ENCODE measurements at places on chromosomes 1 and 21.

DNA sequence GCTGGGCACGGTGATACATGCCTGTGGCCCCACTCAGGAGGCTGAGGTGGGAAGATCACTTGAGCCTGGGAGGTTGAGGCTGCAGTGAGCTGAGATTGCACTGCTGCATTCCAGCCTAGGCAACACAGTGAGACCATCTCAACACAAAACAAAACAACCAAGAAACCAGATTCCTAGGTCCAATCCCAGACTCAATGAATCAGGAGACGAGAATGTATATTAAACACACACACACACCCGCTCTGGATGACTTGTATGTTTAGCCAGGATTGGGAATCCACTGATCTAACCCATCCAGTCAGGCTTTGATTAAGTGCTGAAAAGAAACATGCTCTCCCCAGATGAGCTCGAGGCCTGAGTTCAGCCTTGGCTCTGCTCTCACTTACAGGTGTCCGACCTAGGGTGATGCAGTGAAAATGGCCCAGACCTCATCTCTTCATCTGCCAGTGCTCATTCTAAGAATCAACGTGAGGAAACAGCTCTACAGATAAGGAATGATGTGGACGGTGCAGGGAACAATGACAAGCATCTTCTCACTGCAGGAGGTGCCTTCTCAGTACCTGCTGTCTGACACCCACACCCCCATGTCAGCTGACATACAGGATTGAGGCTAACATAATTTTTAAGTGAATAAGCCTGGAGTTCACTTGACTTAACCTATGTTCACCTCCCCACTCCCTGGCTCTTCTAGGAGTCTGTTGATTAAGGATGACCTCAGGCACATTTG lies 15.3 kb upstream of the SRSF4 start:
- DNase-seq: peak; percentile 81

- DNase-seq: no peak
These were observed 8.8 kb downstream of the TSEN15 start for GRCh38 chr1:184060316-184060715.

GRCh38 chr1:162366671-162367070 lies 10.0 kb downstream of the SPATA46 start:
- DNase-seq: no peak

DNA sequence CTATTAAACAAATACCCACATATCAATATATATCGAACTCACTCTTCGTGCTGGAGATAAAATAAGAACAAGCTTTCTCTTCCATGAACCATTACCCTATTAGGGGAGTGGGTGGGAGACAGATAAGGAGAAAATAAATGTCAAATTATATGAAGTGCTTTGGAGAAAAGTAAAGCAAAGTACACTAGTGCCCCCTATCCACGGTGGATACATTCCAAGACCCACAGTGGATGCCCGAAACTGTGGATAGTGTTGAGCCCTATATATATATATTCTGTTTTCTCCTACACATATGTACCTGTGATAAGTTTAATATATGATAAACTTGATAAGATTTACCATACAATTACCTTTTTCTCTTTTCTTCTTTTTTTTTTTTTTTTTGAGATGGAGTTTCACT lies 54.6 kb downstream of the FH start:
- DNase-seq: no peak

DNA sequence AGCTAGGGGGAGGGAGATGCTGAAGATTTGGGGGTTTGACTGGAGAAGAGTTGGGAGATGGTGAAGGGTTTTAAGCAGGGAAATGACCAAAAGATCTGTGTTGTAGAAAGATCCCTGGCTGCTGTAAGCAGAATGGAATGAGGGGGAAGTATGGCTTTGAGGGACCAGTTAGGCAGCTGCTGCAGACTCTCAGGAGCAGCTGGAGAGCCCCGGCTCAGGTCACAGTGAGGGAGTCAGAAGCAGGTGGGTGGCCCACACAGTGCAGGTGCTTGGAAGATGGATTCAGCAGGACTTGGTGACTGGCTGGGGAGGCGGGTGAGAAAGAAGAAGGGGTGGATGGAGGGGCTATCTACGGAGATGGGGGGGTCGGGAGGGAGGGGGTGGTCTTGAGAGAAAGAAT lies 35.7 kb downstream of the EDN2 start:
- no peak for DNase-seq

GRCh38 chr1:40396420-40396819 lies 22.9 kb downstream of the SMAP2 start:
- no peak for DNase-seq

DNA sequence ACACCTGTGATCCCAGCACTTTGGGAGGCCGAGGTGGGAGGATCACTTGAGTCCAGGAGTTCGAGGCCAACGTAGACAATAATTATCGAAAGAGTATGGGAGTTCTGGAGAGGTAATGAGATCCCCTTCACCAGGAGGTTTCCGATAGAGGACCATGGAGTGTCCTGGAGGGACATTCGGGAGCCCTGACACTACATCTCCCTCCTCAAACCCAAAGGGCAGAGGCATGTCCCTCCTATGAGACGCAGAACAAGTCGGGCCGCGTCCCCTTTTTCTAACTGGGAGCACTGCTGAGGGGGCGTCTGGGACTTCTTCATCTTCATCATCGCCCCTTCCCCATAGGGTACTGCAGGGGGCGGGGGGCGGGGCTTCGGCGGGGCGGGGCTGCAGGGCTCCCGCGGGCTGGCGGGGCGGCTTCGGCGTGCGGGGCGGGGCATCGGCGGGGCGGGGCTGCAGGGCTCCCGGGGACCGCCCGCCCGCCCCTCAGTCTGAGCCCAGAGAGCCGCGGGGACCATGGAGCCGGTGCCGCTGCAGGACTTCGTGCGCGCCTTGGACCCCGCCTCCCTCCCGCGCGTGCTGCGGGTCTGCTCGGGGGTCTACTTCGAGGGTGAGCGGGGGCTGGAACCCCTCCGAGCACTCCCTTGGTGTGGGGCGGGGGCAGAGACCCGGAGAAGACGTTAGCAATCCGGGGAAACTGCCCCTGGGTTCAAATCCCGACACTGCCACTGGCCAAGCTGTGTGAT lies at the start of gene THEMIS2:
TSS of gene THEMIS2 (plus strand) at position 486 of the 743 bp plus-strand sequence. CDS start at position 514, 28 bp downstream.
- no peak for DNase-seq

GRCh38 chr21:37199057-37199924 lies 67.8 kb downstream of the VPS26C start:
- DNase-seq: peak; percentile 60

GRCh38 chr1:29269382-29269781 lies 33.1 kb downstream of the PTPRU start:
- DNase-seq: no peak

- DNase-seq: no peak
These were observed 27.2 kb upstream of the EPS8L3 start for GRCh38 chr1:109790735-109791494.

DNA sequence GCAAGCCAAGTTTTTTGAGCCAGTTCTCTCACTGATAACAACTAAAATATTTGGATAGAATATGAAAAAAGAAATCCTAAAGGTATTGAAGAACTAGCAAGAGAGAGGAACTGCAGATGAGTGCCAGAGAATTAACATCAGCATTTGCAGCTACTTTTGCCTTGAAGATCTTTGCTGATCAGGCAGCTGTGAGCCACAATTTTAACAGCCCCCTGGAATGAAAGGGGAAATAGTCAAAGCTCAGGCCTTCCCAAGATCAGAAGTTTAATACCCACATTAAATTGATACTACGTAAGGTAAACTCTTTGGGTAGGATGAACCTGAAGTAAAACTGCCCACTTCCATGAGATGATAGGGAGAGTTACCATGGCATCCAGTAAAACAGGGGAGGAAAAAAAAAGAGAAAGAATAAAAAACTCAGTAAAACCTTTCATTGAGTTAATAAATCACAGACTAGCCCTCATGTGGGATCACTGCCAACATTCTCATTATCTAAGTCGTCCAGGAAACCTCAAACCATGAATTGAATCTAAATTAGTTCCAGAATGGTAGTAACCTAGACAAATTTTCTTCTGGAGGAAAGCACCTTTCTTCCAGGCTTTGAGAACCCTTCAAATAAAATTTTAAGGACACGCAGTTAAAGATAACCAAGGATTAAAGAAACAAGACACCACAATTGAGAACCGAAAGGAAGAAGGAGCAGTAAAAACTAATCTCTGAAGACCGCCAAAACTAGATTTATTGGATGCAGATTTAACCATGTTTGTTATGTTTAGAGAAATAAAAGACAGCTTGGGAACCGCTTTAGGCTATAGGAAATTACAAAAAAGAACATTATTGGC lies 28.3 kb downstream of the SCP2 start:
- DNase-seq: peak; percentile 54

DNA sequence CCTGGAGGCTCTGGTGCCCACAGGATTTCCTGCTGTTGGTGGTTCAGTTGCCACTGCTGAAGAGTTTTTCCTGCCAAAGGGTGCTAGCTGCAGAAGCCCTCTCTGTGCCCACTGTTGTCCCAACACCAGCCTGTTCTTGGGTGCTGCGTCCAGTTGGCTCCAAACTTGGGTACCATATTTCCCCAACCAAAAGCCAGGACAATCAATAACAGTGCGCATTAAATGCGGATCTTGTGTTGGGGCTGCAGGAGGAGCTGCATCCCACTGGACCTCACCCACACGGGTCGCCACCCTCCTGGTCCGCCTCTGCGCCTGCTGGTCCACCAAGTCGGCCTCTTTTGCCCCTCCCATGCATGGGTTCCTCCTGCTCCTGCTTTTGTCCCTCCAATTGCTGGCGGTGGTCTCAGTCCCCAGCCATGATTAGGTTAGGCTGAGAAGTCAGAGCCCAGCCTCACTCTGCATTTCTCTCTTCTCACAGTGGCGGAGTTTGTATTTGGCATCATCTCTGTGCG lies 9.8 kb downstream of the ABCG1 start:
- DNase-seq: no peak

- no peak for DNase-seq
These were observed 5.0 kb downstream of the FBXO2 start for GRCh38 chr1:11649237-11649623.

DNA sequence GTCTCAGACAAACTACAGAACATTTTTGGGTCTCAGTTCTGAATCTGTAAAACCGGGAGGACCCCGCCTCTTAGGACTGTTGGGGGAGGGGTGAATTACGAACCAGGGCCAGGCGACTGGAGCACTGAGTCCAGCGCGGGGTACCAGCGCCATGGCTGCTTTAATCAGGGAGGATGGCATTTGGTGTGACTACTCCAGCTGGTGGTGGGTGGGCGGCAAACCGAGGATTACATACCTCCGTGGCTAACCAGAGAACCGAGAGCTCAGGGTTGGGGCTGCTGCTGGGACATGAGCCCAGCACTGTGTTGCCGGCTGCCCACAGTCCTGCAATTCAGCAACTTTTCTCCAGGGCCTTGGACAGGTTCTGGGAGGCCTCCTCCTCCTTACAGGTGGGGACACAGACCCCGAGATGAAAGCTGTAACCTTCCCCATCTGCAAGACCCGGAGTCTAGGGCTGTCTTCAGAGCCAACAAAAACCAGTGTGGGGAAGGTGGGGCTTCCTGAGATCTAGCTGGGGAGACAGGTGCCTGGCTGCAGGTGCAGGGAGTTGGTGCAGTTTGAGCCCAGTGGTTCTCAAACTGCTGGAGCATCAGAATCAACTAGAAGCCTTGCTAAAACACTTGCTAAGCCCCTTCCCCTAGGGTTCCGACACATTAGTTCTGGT lies 273.5 kb downstream of the FOXD2 start:
- no peak for DNase-seq

DNA sequence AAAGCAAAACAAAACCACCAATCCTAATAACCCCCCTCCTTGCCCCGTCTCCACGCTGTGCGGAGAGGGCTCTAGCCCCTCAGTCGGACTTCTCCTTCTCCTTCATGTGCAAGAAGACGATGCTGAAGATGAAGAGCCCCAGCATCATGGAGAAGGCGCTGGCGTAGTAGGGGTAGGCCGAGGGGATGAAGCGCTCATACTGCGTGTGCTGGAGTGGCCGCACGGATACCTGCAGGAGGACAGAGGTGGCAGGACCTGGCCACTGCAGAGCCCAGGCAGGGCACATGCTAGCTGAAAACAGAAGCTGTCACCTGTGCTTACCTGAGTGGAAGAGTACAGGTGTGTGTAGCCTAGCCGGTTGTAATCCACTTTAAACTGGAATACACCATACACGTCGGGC lies 8.9 kb downstream of the DDOST start:
- no peak for DNase-seq

DNA sequence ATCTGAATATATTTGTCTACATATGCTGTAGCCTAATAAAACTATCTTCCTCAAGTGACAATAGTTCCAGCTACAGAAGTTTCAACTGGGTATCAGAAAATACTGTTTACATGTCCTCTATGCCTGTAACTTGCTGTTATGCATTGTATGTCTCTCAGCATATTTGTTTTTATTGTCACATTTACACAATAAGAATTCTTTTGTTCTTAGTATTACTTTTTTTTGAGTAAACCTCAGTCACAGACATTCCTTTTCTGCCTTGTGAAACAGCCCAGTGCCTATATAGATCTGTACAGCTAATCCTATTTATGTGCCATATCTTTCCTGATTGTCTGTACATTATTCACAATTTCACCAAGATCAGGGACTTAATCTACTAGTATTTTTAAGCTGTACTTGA lies 565.2 kb downstream of the NEGR1 start:
- no peak for DNase-seq

DNA sequence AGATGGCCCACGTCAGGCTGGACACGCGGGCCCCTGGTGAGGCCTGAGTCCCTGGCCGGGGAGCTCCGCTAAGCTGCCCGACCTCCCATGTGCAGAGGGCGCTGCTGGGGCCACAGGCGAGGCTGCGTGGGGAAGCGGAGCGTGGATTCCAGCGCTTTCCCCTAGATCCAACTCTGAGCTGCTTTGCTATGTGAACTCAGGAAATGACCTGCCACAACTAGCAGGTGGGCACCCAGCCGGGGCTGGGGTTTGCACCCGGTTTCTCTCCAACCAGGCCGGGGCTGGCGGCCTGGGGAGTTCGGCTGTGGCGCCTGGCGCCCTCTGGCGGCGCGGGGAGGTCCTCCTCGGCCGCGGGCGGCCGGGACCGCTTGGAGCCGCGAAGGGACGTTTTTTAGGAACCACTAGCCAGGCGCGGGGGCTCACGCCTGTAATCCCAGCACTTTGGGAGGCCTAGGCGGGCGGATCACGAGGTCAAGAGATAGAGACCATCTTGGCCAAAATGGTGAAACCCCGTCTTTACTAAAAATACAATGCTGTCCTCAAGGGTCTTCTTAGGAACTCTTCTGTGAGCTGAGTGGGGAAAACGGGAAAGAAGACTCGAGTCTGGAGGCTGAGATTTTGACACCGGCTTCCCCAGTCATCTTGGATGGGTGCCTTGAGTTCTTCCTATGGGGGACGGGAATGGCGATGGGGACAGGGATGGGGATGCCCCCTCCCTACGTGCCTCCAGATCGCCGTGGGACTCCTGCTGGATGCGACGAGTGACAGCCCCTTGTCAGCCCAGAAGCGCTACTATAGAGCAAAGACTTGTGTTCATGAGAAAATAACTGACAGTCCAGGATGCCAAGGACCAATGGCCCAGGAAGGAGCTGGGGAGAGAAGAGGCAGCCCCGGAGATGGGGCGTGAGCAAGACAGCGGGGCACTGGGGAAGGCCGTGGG lies 12.6 kb downstream of the PYCR2 start:
- DNase-seq: no peak

GRCh38 chr1:231814021-231814420 lies 187.4 kb downstream of the DISC1 start:
- no peak for DNase-seq

Data from non-pigmented ciliary epithelial cell (primary cell).